Thoracic aorta (tissue), 2 donors: ENCODE measurements at places on chromosomes 3 and 15. TPM values are rescaled to one million over a fixed set of nuclear protein-coding genes. Genes with fewer than 3 reads are reported as not detected.

GRCh38 chr3:175601521-175601920 lies 742.4 kb downstream of the NAALADL2 start:
- no peak overlapping the region for H3K27ac ChIP-seq
- no peaks in the 10 kb centered on the region for H3K27me3 ChIP-seq
- H3K4me1 ChIP-seq = no peaks in the 10 kb centered on the region
- no peak for DNase-seq
- H3K4me3 ChIP-seq = no peak overlapping the region

The PLAAT1 gene
- total RNA-seq = not detected

GRCh38 chr15:45773149-45773548 lies 138.3 kb downstream of the SQOR start:
- no peaks in the 10 kb centered on the region for H3K36me3 ChIP-seq
- H3K4me3 ChIP-seq = no peak overlapping the region
- no peaks in the 10 kb centered on the region for H3K4me1 ChIP-seq
- no peaks in the 10 kb centered on the region for H3K27me3 ChIP-seq
- no peak for DNase-seq
- H3K27ac ChIP-seq = no peak overlapping the region

The ZNF385D gene
- 81.3 TPM for total RNA-seq

The CPNE9 gene
- not detected for total RNA-seq

The KLHL6 gene
- 6.6 TPM for total RNA-seq

- no peaks in the 10 kb centered on the region for H3K27me3 ChIP-seq
- H3K4me1 ChIP-seq = peaks cover 47% of the 10 kb centered on the region
- H3K27ac ChIP-seq = peak overlapping the region; percentile 95
- DNase-seq = no peak
Observed at GRCh38 chr3:123390865-123391600, 57.9 kb downstream of the ADCY5 start.

DNA sequence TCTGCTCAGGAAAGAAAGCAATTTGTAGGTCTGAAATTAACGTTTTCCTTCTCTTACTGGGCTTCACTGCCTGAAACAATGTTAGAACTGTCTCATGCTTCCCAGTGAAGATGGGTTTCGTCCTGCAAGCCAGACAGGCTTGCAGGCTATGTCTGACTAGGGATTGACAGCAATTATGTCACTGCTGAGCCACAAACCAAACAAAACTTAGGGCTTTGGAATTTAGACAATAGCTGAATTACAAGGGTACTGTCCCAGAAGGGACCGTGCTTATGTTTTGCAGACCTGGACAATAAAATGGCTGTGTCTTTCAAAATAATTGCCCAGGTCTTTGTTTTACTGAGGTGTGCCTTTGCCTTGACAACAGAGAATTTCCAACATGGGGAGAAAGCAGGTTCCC lies 46.3 kb upstream of the CCDC80 start:
- H3K4me3 ChIP-seq = no peak overlapping the region
- H3K27me3 ChIP-seq = no peaks in the 10 kb centered on the region
- no peaks in the 10 kb centered on the region for H3K4me1 ChIP-seq
- DNase-seq = no peak
- H3K36me3 ChIP-seq = no peaks in the 10 kb centered on the region
- H3K27ac ChIP-seq = no peak overlapping the region

DNA sequence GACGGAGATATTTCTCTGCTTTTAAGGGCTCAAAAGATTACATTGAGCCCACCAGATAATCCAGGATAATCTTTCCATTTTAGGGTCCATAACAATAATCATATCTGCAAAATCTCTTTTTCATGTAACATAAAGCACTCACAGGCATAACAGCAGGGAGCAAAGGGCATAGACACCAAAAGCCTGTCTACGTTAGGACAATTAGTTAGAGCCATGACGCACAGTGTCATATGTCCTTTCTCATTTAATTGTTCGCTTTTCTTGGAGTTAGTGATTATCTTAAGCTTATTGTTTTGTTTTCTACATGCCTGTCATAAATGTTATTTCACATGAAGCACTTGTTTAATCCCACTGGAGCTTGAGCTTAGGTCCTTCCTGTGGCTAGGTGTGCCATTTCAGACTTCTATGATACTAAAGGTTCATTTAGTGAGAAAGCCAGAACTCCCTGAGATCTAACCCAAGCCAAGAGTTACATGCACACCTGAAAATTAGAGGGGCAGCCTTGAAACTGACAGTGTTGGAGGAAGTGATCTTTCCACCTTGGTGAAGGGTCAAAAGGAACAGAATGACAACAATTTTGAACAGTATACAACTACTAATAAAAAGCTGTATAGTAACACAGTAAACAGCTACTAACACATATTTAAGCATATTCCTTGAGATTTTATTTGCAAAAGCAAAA lies 11.7 kb upstream of the HHATL start:
- no peak overlapping the region for H3K4me3 ChIP-seq
- no peak for DNase-seq
- no peaks in the 10 kb centered on the region for H3K4me1 ChIP-seq
- no peaks in the 10 kb centered on the region for H3K27me3 ChIP-seq
- no peak overlapping the region for H3K27ac ChIP-seq
- H3K36me3 ChIP-seq = no peaks in the 10 kb centered on the region

DNA sequence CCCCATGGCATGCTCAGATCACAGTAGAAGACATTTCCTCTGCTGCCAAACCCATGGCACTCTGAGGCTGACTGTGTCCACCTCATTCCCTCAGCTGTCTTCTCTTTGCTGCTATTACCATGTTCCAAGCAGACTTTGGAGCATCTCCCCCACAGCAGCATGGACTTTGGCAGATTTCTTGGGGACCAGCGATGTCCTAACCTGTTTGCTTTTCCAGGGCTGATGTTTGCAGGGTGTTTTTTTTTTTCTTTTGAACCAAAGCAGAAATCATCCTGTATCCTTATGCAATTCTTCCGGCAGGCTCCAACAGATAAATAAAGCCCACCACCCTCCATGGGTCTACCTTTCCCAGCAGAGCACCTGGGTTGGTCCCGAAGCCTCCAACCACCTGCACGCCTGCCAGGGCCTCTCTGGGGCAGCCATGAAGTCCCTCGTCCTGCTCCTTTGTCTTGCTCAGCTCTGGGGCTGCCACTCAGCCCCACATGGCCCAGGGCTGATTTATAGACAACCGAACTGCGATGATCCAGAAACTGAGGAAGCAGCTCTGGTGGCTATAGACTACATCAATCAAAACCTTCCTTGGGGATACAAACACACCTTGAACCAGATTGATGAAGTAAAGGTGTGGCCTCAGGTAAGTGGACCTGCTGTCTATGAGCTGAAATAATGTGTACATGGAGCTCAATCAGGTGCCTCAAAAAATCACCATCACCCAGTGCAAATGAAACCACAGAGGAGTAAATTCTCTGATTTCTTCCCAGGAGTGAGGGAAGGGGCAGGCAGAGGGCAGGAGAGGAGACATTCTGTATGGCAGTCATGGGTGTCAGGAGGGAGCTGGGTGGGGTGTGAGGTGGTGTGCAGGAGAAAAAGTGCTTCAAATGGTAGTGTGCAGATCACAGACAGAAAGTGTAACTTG lies at the start of gene AHSG:
Gene AHSG, plus strand, starts transcription at position 340 of the 916 bp plus-strand sequence. Its CDS starts 82 bp downstream, at position 422.
- no peak within 1 kb of the TSS for H3K27ac ChIP-seq
- H3K4me3 ChIP-seq = no peak within 1 kb of the TSS
- H3K36me3 ChIP-seq = no peaks in the 10 kb centered on the region
- no peaks in the 10 kb centered on the region for H3K4me1 ChIP-seq

The FANCD2OS gene
- not detected for total RNA-seq

GRCh38 chr15:71313806-71314205 lies 198.5 kb downstream of the THSD4 start:
- no peaks in the 10 kb centered on the region for H3K27me3 ChIP-seq
- H3K4me1 ChIP-seq = no peaks in the 10 kb centered on the region
- H3K4me3 ChIP-seq = no peak overlapping the region
- no peaks in the 10 kb centered on the region for H3K36me3 ChIP-seq

- H3K4me1 ChIP-seq = no peaks in the 10 kb centered on the region
- no peak for DNase-seq
- no peak overlapping the region for H3K27ac ChIP-seq
- no peaks in the 10 kb centered on the region for H3K27me3 ChIP-seq
- H3K36me3 ChIP-seq = no peaks in the 10 kb centered on the region
Observed at GRCh38 chr3:127637971-127638370, 9.0 kb downstream of the PODXL2 start.

- peaks cover 23% of the 10 kb centered on the region for H3K4me1 ChIP-seq
- H3K36me3 ChIP-seq = peaks cover 24% of the 10 kb centered on the region
- H3K4me3 ChIP-seq = peak overlapping the region; percentile 94
- H3K27ac ChIP-seq = peak overlapping the region; percentile 95
- DNase-seq = peak; percentile 71
Observed at GRCh38 chr3:9932843-9933560, 632 bp upstream of the CRELD1 start.

The LRRIQ4 gene
- not detected for total RNA-seq

The RBP2 gene
- total RNA-seq = not detected

- H3K27ac ChIP-seq = peak overlapping the region; percentile 29
- peaks cover 35% of the 10 kb centered on the region for H3K4me1 ChIP-seq
- DNase-seq = no peak
- H3K4me3 ChIP-seq = no peak overlapping the region
- H3K27me3 ChIP-seq = no peaks in the 10 kb centered on the region
- H3K36me3 ChIP-seq = no peaks in the 10 kb centered on the region
Observed at GRCh38 chr15:52653431-52653964, 25.7 kb downstream of the ATOSA start.

The SLC2A2 gene
- total RNA-seq = not detected

The WDR93 gene
- not detected for total RNA-seq

GRCh38 chr3:106029954-106030626 lies 161.3 kb upstream of the CBLB start:
- no peak for DNase-seq
- H3K4me1 ChIP-seq = peaks cover 9% of the 10 kb centered on the region
- H3K27ac ChIP-seq = no peak overlapping the region
- no peak overlapping the region for H3K4me3 ChIP-seq

- no peaks in the 10 kb centered on the region for H3K36me3 ChIP-seq
- H3K4me3 ChIP-seq = no peak overlapping the region
- no peak for DNase-seq
- no peaks in the 10 kb centered on the region for H3K27me3 ChIP-seq
- H3K27ac ChIP-seq = no peak overlapping the region
- H3K4me1 ChIP-seq = no peaks in the 10 kb centered on the region
Observed at GRCh38 chr3:55330756-55331155, 156.3 kb downstream of the WNT5A start.

DNA sequence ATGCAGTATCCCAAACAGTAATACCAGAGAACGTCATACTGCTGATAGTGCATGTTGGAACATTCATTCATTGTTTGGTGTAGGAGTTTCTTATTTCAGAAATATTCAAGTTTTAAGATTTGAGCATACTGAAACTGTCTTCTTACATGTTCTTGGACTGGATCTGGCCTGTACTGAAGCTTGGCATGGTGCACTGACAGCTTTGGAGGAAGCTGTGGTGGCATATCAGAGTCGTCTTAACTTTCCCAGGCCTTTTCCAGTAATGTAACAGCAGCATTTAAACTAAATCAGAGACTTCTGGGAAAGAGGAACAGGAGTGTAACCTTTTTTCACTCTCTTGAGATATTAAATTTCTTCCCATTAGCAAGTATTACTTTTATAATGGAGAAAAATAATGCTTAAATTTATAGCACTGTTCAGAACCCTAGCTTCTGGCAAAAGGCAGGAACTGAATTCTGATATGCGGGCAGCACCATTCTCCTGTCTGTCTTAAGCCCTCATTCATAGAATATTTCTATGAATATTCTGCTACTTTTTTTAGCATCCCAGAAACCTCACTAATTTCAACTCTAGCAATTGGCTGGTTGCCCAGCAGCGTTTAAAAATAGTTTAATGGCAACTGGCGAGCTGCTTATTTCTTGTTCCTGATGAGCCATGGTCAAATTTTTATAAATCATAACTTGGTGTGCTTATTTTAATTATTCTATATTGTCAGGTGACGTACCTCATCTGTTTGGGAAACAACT lies 31.1 kb downstream of the DNAJC13 start:
- H3K4me3 ChIP-seq = peak overlapping the region; percentile 1
- peak overlapping the region; percentile 75 for H3K27ac ChIP-seq

DNA sequence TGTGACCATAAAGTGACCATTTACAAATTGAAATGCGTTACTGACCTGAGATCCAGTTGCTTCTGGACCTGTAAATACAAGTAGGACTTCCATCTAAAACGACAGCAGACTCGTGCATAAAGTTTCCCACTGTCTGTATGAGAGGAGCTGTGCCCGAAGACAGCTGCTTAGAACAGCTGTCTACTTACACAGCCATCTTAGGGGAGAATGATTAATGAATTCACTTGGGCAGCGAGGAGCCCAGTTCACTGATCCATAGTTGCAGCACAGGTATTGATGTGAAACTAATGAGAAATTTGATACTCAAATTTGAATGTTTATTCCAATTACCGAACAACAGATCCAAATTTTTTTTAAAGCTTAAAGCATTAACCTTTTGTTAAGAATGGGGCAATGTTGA lies 748.1 kb downstream of the NR2F2 start:
- DNase-seq = no peak
- H3K27ac ChIP-seq = no peak overlapping the region
- no peak overlapping the region for H3K4me3 ChIP-seq
- H3K27me3 ChIP-seq = no peaks in the 10 kb centered on the region
- no peaks in the 10 kb centered on the region for H3K4me1 ChIP-seq

The CHAC1 gene
- 7.3 TPM for total RNA-seq

GRCh38 chr15:51576286-51576850 lies 46.2 kb downstream of the DMXL2 start:
- H3K4me3 ChIP-seq = no peak overlapping the region
- H3K27ac ChIP-seq = no peak overlapping the region
- H3K27me3 ChIP-seq = no peaks in the 10 kb centered on the region
- DNase-seq = no peak
- peaks cover 10% of the 10 kb centered on the region for H3K4me1 ChIP-seq
- no peaks in the 10 kb centered on the region for H3K36me3 ChIP-seq

GRCh38 chr3:43559961-43560360 lies 61.9 kb downstream of the ANO10 start:
- H3K4me1 ChIP-seq = no peaks in the 10 kb centered on the region
- no peak for DNase-seq
- H3K36me3 ChIP-seq = peaks cover 6% of the 10 kb centered on the region

GRCh38 chr15:35925275-35926006 lies 379.5 kb upstream of the DPH6 start:
- H3K4me1 ChIP-seq = no peaks in the 10 kb centered on the region
- no peak for DNase-seq
- H3K27me3 ChIP-seq = no peaks in the 10 kb centered on the region
- H3K4me3 ChIP-seq = no peak overlapping the region
- H3K27ac ChIP-seq = no peak overlapping the region
- no peaks in the 10 kb centered on the region for H3K36me3 ChIP-seq

DNA sequence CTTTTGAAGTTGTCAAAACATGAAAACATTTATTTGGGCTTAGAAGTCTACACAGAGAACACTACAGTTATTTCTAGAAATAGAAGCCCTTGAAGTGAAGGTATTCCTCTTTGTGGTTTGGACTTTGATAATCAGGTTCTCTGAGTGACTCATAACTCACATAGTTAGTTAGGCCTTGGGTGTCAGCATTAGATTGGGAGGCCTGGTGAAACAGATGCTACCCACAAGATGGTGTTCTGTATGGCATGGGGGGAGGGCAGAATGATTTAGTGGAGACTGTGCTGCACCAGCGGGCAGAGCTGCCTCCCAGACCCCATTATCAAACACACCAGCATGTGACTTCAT lies 108.9 kb upstream of the ETV5 start:
- no peak overlapping the region for H3K4me3 ChIP-seq
- DNase-seq = no peak
- no peak overlapping the region for H3K27ac ChIP-seq
- no peaks in the 10 kb centered on the region for H3K36me3 ChIP-seq
- no peaks in the 10 kb centered on the region for H3K27me3 ChIP-seq
- no peaks in the 10 kb centered on the region for H3K4me1 ChIP-seq

The FOXB1 gene
- total RNA-seq = not detected

The CCR2 gene
- total RNA-seq = 0.41 TPM

The SLC22A14 gene
- not detected for total RNA-seq

- H3K4me1 ChIP-seq = peaks cover 25% of the 10 kb centered on the region
- no peak overlapping the region for H3K4me3 ChIP-seq
- no peaks in the 10 kb centered on the region for H3K27me3 ChIP-seq
- DNase-seq = no peak
- H3K27ac ChIP-seq = peak overlapping the region; percentile 1
Observed at GRCh38 chr15:80815106-80815505, 35.9 kb downstream of the CEMIP start.
